ENCODE measurements at places on chromosomes 12 and 14. TPM values are rescaled to one million over a fixed set of nuclear protein-coding genes. Genes with fewer than 3 reads are reported as not detected.
A peak's percentile ranks its signal among the peaks of the same experiment; 100 is the strongest.

DPF3 gene
- 3.0 TPM for total RNA-seq

GPR84 gene
- not detected for total RNA-seq

GNB3 gene
- total RNA-seq = 1.6 TPM

A2M gene
- not detected for total RNA-seq

KLRD1 gene
- not detected for total RNA-seq

RND1 gene
- total RNA-seq = 0.07 TPM

NEUROD4 gene
- not detected for total RNA-seq

KCNJ8 gene
- total RNA-seq = 2.0 TPM

DNA sequence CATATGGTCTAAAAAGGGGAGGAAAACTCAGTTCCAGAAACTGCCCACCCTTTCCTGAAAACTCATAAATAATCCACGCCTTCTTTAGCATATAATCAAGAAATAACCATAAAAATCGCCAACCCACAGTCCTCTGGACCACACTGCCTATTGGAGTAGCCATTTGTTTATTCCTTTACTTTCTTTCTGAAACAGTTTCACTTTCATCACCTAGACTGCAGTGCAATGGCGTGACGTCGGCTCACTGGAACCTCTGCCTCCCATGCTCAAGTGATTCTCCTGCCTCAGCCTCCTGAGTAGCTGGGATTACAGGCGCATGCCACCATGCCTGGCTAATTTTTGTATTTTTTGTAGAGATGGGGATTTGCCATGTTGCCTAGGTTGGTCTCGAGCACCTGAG, 44.2 kb downstream of the CLMN start:
- no peak for DNase-seq

DNA sequence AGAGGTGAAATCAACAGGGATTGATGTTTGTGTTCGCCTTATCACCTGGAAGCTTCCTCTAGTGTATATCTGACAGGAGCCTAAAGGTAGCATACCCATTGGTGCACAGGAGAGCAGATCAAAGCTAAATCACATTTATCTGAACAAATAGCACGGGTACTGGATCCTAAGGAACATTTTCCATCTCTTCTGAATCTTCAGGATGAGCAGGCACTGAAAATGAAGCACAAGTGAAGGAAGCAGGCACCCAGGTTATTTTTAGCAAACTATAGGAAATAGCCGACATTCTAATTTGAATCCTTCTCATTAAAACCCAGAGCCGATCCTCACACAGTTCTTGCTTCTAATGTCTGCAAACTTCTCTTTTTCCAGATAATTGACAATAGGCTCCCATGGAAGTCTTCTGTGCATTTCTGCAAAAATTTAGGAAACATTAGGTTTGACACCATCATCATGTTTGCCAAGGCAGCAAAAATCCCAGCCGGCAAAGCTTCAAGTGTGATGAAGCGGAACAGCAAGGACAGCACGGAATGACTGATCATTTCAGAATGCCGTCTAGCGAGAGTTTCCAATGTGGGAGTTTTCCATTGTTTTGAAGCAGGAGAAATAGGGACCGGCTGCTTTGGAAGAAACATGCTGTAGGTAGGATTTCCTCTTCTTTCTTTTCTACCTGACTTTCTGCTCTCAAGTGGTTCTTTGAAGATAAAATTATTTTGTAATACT, 24.3 kb upstream of the RGS6 start:
- DNase-seq = no peak

- DNase-seq = no peak
Observed at GRCh38 chr14:93716002-93716745, 72.1 kb downstream of the PRIMA1 start.

DNA sequence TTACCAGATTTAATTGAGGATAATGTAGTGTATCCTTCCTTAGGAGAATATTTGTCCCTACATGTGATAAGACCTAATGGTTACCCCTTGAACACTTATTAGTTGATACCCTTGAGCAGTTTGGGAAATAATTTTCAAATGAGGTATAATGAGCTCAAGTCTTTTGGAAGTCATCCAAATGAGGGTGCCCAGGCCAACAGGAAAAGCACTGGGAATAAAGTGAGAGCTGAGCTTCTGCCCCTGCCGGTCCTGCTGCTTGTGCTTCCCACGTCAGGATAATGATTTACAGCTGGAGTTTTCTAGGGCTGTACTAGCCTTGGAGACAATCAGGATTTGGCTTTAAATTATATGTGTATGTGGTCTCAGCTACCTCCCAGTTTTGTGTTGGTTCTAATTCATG, 178.8 kb upstream of the FRMD6 start:
- DNase-seq = no peak

- no peak for DNase-seq
Observed at GRCh38 chr12:34166427-34167060, 144.2 kb downstream of the ALG10 start.

GRCh38 chr14:79351011-79351410, 860.3 kb downstream of the DIO2 start:
- no peak for DNase-seq

GRCh38 chr12:15721316-15722115, 67.7 kb downstream of the EPS8 start:
- no peak for DNase-seq

DNA sequence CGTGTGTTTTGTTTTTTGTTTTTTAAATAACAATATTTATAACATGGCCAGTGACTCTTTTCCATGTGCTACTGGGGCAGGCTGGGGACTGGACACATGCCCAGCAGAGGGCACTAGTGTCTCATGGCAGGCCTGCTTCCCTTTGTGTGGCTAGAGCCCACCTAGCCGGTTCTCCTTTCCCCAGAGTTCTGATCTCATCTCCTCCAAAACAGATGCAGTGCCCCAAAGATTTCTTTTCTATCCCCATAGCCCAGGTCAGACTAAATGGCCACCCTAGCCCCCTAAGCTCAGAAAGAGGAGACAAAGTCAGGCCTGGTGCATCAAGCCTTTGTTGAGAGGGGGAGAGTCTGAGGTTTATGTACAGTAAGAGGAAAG, 21.2 kb downstream of the PRPF40B start:
- peak; percentile 62 for DNase-seq

DNA sequence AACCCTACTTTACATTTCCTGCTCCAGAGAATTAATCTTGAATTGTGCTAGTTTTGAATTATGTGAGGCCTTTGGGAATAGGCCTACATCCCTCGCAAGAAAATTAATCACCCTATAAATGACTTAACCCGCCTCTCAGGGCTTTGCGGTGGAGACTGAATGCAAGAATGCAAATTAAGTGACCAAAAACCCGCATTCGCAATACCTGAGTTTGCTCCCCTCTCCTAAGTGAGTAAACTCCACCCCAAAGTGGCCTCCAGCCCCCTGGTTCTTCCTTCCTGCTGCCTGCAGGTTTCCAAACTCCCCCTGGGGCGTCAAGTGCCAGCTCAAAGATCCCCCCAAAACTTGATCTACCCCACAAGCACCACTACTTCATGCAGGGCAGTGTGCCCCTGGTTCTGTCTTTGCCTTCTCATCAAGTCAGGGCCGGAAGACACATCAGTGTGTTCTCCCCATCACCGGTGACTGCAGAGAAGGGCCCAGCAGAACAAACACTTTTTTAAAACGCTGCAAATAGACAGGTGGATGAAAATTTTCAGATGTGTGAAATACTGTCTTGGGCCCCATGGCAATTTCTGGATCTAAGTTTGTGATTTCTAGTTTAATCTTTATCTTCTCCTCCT, 644.7 kb downstream of the VRK1 start:
- no peak for DNase-seq

GRCh38 chr12:94098466-94098865, 49.9 kb upstream of the PLXNC1 start:
- DNase-seq = peak; percentile 75

DNA sequence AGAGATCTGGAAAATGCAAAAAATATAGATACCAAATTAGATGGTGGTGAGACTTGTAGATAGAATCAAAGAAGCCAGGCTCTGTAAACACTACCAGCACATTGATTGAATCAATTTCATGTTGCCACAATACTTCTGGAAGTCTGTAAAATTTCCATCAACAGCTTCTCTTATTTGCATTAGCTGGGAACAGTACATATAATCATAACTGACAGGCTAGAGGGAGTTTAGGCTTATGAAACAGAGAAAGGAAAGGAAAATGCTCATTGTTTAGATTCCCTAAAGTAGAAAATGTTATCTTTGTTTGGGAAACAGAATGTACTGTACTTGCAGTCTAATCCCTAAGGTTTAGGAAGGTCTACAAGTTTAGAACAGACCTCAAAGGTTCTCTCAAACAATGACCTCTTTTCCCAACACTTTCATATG, 335.2 kb downstream of the CEP128 start:
- no peak for DNase-seq

DNA sequence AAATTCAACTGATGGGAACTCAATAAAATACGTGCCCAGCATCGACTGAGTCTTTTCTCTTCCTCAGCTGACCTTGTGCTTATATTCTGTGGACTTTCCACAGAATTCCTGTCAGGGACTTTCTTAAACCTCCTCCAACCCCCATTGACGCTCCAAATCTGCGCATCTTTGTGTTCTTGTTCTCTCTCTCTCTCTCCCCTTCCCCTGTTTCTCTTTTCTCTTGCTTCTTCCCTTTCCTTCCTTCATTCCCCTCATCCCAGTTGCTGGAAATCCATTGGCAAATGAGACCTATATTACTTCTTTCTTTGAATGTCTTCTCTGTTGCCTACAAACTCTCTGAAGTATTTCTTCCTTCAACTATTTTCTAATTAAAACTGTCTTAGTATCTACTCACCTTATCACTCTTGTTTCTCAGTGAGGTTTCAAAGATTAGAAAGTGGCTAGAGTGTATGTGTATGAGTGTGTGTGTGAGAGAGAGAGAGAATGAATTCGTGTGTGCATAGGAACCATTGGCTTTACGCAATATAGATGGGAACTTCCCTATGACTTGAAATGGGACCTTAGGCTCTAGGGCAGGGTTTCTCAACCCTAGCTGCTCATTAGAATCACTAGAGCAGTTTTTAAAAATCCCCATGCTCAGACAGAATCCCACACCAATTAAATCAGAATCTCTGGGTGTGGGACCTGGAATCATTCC, 41.8 kb upstream of the DHRS7 start:
- DNase-seq = no peak

- peak; percentile 61 for DNase-seq
Observed at GRCh38 chr12:122282061-122282460, 15.8 kb upstream of the VPS33A start.

- DNase-seq = no peak
Observed at GRCh38 chr12:52257074-52257551, 17.3 kb upstream of the KRT86 start.

DNA sequence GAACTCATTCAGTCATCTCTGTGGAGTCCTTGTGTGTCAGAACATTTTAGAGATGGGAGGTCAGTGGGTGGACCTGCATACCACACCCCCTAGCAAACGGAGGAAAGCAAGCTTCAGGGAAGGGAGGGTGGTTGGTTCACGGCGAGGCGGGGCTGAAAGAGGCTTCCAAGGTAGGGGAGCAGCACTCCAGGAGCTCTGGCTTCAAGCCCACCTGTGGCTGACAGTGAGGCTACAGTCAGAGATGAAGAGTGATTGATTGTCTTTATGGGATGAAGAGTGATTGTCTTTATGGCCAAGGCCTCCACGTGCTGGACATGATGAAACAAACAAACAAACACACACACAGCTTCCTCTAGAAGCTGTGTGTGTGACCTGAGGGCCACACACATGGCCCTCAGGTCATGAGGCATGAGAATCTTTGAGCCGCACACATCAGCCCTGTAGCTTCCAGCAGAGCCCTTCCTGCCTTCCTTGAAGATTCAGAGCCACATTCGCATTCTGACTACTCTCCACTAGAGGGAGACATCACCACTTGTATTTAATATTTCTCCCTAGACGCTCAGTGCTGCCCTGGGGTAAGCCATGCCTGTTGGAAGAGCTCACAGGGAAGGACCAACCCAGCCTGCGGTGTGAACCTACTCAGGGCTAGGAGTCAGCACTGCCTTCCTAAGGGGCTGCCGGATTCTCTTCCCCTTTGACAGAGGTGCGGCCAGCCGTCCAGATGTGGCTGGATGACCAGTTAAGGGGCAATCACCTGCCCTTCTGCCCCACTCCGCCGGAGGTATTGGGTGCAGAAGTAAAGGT, 54.4 kb upstream of the KCNA1 start:
- DNase-seq = peak; percentile 73

GRCh38 chr12:94874518-94875302, 128.8 kb downstream of the NDUFA12 start:
- no peak for DNase-seq

GRCh38 chr14:71665781-71666180, 266.4 kb upstream of the RGS6 start:
- no peak for DNase-seq
